NCI-H510A treated with DMSO at 0.1 percent for 48 hours (cell line): ENCODE measurements at places on chromosomes 2 and 18.

DNA sequence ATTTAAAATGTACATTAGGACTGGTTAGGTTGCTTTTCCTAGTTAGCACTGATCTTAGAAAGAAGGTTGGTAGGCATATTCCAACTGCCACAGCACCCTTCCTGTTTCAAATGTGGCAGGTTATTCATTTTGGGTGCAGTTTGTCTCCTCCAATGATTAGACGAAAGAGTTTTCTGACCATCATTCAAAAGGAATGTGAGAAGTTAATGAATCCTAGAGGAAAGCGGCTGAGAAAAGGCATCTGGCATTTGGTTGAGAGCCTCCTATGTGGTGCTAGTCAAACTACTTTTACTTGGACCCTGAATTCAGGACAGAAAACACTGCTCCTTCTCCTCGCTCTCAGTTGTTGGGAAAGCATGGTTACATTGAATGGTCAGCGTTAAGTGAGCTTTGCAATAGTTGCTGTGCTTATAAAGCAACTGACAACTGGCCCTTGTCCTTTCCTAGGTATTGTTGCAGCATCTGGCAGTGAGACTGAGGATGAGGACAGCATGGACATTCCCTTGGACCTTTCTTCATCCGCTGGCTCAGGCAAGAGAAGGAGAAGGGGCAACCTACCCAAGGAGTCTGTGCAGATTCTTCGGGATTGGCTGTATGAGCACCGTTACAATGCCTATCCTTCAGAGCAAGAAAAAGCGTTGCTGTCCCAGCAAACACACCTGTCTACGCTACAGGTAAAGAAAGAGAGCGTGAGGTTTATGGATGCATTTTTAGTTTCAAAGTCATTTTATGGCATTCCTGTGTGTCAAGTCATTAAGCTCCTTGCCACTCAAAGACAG is 6.1 kb downstream of the TGIF1 start:
- DNase-seq, result no peak

DNA sequence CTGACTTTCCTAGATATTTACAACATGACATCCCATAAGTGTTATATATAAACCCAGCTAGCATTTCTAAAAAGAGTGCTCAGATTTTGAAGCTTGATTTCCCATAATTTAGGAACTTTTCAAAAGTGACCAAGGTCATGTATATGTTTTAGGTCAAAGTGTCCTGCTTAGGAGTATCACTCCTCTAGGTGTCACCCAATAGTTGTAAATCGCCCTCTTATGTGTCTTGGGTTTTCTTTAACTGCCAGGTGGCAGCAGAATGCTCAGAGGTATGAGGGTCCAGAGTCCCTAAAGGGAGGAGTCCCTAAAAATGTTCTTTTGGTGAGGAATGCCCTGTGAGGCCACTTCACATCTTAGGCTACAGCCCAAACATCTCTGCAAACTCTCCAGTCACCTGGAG is 358.3 kb downstream of the CELF4 start:
- no peak for DNase-seq

GRCh38 chr2:32647180-32647651 is 19.4 kb downstream of the TTC27 start:
- DNase-seq, result no peak

- no peak for DNase-seq
Measured at GRCh38 chr2:175006281-175006680, 1.1 kb upstream of the CHN1 start.

DNA sequence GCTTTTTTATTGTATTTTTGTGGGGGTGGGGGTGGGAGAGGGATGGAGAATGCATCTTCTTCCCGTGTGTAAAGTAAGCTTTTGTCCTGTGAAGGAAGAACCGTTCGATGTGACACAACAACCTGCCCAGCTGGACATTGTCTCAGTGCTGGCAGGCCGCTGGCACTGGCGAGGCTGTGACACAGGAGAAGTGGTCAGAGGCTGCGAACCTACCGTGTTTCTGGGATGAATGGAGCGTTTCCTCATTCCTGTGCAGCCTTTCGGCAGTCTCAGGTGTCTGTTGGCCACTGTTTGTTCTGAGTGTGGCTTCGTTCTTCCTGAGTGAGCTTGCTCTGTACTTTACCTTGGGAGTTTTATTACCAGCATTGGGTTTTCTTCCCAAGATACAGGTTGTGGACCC is 8.0 kb downstream of the RAMP1 start:
- DNase-seq, result no peak

DNA sequence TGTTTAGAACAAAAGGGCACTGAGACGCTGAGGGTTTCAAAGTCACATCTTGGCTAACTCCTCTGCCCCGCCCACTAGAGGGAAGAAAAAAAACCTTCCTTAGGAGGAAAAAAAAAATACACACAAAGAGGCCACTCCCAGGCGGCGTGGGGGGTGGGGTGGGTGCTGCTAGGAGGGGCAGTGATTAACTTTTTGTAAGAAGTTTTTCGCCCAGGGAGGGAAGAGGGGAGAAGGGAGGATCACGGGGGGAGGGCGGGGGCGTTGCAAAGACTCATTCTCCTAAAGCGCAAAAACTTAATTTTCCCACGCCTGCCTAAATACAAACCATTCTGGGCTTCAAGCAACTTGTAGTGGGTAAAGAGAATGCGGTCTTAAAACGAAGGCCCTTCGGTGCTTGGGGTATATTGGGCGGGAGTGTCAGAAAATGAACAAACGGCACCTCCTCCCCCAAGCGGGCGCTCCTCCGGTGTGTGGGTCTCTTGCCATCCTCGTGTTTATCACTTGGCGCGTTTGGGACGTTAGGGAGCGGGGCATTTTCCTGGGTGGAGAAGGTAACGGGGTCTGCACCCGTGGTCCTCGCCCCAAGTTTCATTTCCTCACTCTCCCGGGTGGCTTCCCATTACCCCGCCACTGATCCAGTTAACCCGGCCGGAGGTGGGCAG is 1.7 kb downstream of the CXCR4 start:
- no peak for DNase-seq

- no peak for DNase-seq
Measured at GRCh38 chr2:429575-430254, 141.8 kb upstream of the ALKAL2 start.

- no peak for DNase-seq
Measured at GRCh38 chr2:240501531-240501991, 56.2 kb downstream of the ANKMY1 start.
